D721Med (cell line): ENCODE measurements at places on chromosomes 1 and 21.

DNA sequence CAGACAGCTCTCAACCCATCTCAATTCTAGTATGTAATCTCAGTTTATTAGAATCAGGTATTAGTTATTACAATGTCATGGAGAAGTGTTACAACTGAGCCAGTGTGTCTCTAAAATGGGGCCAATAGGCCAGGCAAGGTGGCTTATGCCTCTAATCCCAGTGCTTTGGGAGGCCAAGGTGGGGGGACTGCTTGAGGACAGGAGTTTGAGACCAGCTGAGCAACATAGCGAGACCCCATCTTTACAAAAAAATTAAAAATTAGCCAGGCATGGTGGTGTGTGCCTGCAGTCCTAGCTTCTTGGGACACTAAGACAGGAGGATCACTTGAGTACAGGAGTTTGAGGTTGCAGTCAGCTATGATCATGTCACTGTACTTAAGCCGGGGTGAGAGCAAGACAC is 104.9 kb downstream of the BCAR3 start:
- DNase-seq: no peak

DNA sequence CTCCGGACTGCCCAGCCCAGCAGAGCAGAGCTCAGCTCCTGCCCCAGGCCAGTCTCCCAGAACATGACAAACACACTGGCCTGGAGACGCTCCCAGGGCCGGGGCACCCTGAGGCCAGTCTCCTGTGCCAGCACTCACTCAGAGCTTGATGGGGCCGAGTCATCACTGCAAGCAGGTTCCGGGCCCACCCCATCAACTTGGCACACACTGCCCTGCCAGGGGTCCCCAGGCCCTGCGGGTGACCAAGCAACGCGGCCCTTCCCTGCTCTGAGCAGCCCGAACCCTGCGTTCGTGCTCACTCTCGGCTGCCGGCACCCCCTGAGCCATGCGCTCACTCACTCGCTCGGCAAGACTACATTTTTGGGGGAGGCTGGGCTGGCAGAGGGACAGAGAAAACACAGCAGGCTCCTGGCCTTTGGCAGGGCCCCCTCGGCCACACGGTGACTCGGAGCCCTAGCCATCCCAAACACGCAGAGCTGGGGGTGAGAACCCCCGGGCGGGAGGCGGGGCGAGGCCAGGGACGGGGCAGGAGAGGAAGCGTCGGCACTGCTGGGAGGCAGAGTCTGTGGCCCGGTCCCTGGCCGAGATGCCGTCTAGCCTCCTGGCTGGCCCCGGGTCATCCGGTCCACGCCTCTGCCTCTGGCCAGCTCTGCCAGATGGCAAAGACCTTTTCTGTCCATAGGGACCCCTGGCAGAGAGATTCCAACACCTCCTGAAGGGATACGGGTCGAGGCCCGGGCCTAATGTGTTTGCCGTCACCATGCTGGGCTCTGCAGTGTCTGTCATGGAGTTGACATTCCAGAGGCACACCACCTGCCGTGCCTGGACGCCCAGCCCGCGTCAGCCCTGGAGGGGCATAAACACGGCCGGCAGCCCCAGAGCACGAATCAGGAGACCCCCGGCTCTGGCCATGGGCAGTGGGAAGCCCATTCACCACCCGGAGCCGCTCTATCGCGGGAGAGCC is 68.0 kb downstream of the MEGF6 start:
- no peak for DNase-seq

GRCh38 chr1:119565131-119565772 is 58.2 kb downstream of the HSD3B1 start:
- no peak for DNase-seq

GRCh38 chr1:91700332-91700731 is 185.6 kb downstream of the TGFBR3 start:
- DNase-seq: no peak

GRCh38 chr1:172254521-172255222 is 165.8 kb upstream of the C1orf105 start:
- no peak for DNase-seq

DNA sequence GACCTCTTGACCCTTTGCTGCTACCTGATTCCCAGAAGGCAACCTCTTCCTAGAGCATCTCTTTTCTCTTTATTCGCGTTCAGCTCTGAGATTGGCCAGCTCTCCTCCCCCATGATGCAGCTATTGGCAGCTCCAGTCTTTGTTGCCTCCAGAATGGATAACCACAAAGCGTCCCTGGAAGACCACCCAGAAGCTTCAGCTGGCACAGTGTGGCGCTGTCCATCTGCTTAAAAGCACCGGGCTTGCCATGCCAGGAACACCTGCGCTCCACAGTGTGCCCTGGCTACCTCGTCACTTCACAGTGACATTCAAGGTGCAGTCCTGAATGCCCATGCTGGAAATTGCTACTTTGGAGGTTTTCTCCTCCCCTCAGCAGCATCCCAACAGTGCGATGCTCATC is 353.9 kb downstream of the LMO4 start:
- no peak for DNase-seq

DNA sequence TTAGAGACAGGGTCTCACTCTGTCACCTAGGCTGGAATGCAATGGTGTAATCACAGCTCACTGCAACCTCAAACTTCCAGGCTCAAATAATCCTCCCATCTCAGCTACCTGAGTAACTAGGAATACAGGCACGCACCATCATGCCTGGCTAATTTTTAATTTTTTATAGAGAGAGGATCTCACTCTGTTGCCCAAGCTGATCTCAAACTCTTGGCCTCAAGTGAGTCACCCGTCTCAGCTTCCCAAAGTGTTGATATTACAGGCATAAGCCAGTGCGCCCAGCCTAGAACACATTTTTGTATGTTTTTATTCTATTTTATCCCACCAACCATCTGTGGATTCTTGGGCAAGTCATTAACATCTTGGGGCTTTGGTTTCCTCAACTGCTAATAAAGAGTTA is 100.5 kb downstream of the AK5 start:
- no peak for DNase-seq

DNA sequence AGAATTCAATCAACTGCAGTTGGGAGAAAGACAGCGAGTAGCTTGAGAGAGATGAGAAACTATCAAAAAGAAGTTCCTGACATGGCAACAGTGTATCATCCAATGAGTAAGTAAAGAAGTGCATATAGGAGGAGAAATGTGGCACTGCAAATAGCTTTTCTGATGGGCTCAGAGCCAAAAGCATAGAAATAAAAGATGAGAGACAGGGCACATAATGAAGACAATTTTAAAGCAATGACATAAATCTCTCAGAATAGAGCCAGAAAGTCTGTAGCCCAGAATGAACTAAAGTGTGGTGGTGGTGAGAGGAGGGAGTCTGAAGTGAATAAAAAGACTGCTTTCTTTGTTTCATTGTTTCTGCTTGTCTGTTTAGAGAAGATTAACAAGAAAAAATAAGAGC is 34.3 kb downstream of the TNFSF18 start:
- DNase-seq: no peak

- DNase-seq: no peak
Measured at GRCh38 chr1:48859456-48859855, 82.8 kb upstream of the BEND5 start.

GRCh38 chr1:100557606-100557953 is 19.6 kb downstream of the GPR88 start:
- no peak for DNase-seq

- DNase-seq: no peak
Measured at GRCh38 chr1:170012920-170013319, 61.6 kb downstream of the KIFAP3 start.

DNA sequence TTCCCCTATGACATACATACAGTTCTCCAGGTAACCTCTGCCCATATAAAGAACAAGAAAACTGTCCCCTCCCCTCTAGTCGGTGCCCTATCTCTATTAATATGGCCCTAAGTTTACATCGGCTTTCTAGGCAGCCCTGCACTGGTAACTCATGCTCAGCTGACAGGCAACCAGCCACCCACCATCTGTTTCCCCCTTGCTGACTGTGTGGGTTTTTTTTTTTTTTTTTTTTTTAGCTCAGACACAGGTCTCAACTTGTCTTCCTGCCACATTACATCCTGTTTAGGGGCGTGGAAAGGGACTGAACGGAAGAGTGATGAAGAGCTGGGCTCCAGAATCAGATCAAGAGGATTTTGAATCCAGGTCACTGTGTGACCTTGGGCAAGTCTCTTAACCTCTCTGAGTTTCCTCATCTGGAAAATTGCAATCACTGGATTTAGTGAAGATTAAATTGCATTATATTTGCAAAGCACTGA is 14.0 kb downstream of the LAPTM5 start:
- no peak for DNase-seq

DNA sequence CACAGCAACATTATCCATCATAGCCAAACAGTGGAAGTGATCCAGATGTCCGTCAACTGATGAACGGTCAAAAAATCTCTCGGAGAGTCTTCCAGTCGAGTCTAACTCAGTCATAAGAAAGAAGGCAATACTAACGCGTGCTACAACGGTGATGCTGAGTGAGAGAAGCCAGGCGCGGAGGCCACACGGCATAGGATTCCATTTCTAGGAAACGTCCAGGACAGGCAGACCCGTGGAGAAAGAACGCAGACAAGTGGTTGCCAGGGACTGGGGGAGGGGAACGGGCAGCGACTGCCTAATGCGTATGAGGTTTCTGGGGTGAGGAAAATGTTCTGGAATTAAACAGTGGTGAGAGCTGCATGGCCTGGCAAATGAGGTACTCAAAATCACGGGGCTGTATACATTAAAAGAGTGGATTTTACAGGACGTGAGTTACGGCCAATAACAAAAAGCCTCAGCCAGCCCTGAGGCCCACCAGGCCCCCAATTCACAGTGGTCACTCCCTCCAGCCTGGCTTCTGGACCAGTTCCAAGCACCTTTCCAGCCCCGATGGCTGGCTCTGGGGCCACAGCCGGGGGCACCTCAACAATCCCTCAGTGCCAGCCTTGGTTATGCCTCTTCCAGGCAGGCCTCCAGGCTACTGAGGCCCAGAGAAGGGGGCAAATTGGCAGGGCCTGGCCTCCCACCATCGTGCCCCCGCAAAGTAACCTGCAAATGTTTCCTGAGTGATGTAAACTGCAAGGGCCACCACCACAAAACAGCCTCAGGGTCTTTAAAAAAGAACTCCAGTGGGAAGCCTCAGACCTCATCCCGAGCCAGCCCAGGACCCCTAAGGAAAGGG is 3.4 kb downstream of the WNT9A start:
- DNase-seq: no peak

DNA sequence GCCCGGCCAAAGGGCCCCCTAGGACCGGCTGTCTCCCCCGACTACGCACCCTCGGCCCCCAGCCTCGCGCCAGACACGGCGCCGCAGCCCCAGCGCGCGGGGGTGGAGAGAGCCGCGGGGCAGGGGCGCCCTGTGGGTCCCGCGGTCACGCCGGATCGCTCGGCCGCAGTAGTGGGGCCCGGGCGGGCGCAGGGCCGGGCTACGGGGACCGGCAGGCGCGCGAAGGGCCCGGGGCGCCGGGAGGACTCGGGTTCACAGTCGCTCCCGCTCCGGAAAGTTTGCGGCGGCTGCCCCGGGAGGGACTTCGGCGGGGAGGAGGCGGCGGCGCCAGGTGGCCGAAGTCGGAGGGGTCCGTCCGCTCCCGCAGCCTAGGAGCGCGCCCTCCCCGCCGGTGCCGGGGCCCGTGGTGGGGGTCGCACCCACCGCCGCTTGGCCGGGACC is 7.1 kb upstream of the ZNF669 start:
- DNase-seq: no peak

- DNase-seq: no peak
Measured at GRCh38 chr21:25243808-25244207, 363.5 kb downstream of the MRPL39 start.

- DNase-seq: no peak
Measured at GRCh38 chr1:39727932-39728317, 10.8 kb upstream of the PPIE start.

DNA sequence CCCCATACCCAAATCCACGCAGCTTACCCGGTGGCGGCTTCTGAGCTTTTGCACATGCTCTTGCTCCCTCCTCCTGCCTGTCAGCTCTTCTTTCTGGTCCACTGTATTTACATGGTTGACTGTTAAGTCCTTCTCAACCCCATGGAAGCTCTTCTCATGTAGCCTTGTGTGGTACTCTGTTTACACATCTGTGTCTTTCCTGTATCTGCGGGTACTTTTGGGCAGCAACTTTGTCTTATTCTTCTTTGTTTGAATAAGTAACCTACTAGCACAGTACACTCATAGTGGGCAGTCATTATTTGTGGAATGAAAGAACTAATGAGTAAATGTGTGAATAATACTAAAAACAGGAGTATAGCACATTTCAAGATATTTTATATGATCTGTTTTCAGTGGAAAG is 88.5 kb upstream of the GPR88 start:
- no peak for DNase-seq

DNA sequence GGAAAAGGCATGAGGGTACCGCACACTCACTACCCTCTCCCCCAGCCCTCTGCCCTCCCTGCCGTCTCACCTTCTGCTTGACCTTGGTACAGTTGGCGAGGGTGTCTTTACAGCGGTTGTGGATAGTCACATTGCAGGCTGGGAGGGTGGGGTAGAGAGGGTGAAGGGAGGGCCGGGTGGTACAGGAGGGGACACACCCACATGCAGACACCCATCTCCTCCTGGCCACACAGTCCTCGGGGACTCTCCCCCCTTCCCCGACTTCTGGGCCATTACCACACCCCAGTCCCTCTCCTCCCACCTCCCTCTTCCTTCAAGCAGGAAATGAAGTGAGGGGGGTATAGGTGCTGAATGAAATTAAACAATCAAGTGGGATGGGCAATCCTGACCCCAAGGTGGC is 11.6 kb downstream of the ARHGEF2 start:
- DNase-seq: no peak

- DNase-seq: no peak
Measured at GRCh38 chr1:14113841-14114567, 414.0 kb downstream of the PRDM2 start.

- DNase-seq: no peak
Measured at GRCh38 chr1:213110349-213111300, 59.6 kb downstream of the RPS6KC1 start.

DNA sequence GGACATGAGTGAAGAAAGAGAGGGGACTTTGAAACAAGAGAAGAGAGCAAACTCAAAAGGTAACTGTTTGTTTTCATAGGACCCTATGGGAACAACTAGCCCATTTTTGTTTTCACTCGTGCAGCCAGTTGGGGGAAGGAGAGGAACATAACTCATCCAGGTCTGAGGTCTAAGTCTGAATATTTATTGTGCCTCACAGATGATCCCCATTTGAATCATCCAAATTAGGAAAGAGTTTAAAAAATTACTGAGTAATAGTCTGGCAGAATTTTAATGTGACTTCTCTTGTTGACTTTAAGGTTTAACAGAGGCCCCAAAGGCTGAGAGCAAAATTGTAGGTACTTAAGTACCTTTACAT is 10.4 kb upstream of the TSPAN2 start:
- DNase-seq: no peak

DNA sequence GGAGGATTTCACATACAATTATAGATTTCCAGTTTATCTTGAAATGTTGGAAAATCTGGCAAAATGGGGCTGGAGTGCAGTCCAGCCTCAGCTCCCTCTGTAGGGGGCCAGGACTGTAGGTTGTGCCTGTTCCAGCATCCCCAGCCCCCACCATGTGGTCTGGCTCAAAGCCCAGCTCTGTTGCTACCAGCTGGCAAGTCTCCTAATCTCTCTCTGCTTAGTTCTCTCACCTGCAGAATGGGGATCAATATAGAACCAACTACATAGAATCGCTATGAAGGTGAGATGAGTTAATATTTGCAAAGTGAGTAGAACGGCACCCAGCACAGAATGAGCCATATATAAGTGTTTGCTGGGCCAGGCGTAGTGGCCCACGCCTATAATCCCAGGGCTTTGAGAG is 50.0 kb upstream of the TARDBP start:
- DNase-seq: no peak

GRCh38 chr1:8701794-8702471 is 115.5 kb downstream of the RERE start:
- DNase-seq: no peak

- no peak for DNase-seq
Measured at GRCh38 chr1:233672732-233673131, 58.8 kb downstream of the KCNK1 start.
